ENCODE measurements at places on chromosomes 3 and 15.
A peak's percentile ranks its signal among the peaks of the same experiment; 100 is the strongest.

GRCh38 chr3:36813305-36813704, 49.0 kb upstream of the DCLK3 start:
- DNase-seq = peak; percentile 73

GRCh38 chr15:73426323-73426994, 16.5 kb upstream of the REC114 start:
- DNase-seq = no peak

DNA sequence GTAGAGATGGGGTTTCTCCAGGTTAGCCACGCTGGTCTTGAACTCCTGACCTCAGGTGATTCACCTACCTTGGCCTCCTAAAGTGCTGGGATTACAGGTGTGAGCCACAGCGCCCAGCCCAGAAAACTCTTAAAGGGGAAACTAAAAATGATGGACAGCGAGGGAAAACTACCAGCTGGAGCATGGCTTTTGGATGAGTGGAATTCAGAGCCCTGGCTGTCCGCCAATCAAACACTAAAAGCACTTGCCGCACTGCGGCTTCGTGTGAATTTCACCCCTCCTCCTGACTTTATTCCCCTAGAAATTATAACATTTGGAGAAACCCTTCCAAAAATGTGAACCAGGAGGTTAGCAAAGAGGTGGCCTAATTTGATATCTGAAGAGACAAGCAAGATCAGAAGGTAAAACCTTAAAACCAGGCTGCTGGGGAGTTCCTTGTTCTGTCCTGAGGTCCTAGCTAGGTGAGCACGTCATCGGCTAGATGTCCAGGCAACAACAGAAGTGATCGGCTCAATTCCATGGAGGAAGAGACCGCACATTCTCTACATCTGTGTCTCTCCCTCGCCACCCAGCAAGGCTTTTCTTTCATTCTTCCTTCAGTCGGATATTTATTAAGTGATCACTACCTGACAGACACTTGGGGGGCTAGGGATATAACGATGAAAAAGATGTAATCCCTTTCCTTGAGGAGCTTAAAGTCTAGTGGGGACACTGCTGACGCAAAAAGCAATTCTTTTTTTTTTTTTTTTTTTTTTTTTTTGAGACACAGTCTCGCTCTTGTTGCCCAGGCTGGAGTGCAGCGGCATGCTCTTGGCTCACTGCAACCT, 1.7 kb downstream of the TM4SF19 start:
- no peak for DNase-seq

DNA sequence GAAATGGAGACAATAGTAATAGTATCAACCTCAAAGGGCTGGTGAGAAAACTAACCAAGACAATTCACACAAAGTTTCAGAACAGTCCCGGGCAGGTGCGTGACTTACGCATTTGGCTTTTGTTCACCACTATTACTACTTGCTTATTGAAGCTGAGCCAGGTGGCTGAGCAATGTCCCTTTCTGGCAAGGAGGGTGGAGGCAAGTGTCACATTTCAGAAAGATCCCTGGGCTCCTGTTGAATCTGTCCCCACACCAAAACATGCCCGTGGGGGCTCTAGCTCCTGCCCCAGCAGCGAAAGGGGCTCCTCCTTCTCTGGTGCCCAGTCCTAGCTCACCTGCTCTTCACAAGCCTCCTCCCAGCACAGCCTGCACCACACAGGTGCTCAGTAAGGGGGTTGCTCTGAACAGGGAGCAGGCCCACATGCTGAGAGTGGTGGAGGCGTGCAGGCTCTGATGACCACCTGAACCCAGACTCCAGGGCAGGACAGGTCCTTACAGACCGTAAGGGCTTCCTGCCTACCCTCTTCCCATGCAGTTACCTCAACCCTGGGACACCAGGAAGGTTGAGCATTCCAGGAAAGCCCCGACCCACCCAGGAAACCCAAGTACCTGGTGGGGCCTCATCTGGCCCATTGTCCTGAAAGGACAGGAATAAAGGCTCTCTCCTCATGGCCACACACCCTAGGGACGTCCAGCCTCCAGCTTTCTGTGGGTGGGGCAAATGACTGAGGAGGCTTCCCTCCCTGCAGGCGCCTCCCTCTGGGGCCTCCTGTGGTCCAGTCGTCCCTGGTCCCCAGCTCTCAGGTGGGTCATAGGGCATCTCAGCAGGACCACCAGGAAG, 32.6 kb downstream of the SEMA7A start:
- DNase-seq = no peak

DNA sequence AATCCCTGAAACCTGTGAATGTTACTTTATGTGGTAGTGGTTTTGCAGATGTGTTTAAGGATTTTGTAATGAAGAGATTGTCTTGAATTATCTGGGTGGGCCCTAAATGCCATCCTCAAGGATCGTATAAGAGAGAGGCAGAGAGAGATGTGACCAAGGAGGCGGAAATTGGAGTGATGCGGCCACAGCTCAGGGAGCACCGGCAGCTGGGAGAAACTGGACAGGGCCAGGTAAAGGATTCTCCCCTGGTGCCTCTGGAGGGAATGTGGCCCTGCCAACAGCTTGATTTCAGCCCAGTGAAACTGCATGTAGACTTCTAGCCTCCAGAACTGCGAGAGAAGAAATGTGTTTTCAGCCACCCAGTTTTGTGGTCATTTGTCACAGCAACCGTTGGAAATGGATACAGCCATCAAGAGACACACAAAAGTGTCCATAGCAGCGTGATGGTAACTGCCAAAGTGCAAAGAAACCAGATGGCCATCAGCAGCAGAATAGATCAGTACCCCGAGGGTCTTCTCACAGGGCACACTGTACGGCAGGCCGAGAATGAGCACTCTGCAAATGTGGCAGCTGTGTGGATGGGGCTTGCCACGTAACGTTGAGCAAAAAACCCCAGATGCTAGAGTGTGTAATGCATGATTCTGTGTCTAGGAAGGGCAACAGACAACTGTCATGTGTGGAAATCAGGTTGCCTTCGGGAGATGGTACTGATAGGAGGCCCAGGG, 12.2 kb downstream of the APBA2 start:
- no peak for DNase-seq

DNA sequence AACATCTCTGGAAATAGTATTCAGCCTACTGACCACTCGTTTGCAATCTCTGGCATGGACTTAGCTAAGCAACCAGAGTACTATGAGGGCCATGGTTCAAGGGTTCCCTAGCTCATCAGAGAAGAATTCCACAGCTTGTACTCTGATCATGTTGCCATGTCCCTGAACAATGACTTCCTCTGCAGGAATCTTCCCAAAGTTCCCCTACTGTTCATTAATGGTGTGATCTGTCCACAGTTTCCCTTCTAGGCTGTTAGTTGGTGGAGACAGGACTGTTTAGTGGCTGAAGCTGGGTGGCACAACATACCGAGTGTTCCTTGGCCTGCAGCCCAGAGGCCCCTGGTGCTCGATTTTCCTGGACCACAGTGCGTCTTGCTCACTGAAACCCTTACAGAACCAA, 44.4 kb upstream of the GALNT15 start:
- DNase-seq = no peak

GRCh38 chr3:147246906-147247305, 159.4 kb downstream of the ZIC4 start:
- no peak for DNase-seq

GRCh38 chr15:34847598-34847997, 52.2 kb upstream of the ACTC1 start:
- no peak for DNase-seq

- DNase-seq = no peak
These were observed 158.3 kb downstream of the SLCO3A1 start for GRCh38 chr15:92011611-92012367.

GRCh38 chr3:196557236-196557635, 11.1 kb downstream of the WDR53 start:
- no peak for DNase-seq

GRCh38 chr3:10228248-10228950, 19.9 kb upstream of the TATDN2 start:
- DNase-seq = no peak

- no peak for DNase-seq
These were observed 26.0 kb upstream of the HCN4 start for GRCh38 chr15:73394782-73395181.

GRCh38 chr3:43345246-43345645, 58.9 kb downstream of the SNRK start:
- no peak for DNase-seq

GRCh38 chr3:16498130-16498890, 15.2 kb downstream of the RFTN1 start:
- DNase-seq = no peak

GRCh38 chr3:12427551-12427950, 56.7 kb upstream of the TSEN2 start:
- DNase-seq = no peak

GRCh38 chr3:157650172-157650571, 147.0 kb upstream of the VEPH1 start:
- no peak for DNase-seq

- no peak for DNase-seq
These were observed 21.8 kb upstream of the CLDN16 start for GRCh38 chr3:190366133-190366532.

Measured in dorsolateral prefrontal cortex (tissue), 122 donors.